ENCODE measurements at places on chromosomes 1 and 21.

DNA sequence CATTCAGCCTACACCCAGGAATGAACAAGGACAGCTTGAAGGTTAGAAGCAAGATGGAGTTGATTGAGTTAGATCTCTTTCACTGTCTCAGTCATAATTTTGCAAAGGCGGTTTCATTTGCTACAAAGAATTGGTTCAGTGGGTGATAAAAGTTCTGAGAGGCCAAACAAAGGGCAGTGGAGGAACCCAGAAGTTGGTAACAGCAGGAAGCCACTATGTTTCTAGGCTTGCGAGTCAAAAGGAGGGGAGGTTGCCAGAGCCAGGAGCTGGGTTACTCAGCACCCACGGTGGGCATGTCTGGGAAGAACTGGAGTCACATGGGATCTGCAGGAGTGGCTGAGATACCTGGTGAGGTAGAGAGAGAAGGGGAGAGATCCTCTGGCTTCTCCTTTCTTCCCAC lies 64.2 kb upstream of the MRPS6 start:
- DNase-seq, result no peak

DNA sequence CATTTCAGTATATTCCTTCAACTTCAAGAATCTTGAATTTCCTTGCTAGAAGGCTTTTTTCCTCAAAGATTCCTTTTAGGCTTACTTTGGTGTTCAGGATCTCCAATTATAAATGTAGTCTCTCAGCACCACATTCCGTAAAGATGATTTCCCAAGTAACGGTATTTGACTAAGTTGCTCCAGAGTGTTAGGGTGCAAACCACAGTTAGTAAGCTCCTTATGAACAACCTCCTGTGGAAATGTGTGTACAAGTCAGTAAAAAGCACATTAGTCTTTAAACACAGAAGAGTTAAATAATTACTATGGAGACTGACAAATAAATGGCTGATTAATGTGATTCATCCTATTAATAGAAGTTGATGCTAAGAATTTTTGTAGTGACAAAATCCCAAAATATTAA lies 10.3 kb downstream of the DONSON start:
- no peak for DNase-seq

- DNase-seq, result no peak
Measured at GRCh38 chr1:89487972-89488371, 36.7 kb upstream of the LRRC8B start.

- DNase-seq, result no peak
Measured at GRCh38 chr1:92029241-92029922, 403 bp upstream of the EPHX4 start.

DNA sequence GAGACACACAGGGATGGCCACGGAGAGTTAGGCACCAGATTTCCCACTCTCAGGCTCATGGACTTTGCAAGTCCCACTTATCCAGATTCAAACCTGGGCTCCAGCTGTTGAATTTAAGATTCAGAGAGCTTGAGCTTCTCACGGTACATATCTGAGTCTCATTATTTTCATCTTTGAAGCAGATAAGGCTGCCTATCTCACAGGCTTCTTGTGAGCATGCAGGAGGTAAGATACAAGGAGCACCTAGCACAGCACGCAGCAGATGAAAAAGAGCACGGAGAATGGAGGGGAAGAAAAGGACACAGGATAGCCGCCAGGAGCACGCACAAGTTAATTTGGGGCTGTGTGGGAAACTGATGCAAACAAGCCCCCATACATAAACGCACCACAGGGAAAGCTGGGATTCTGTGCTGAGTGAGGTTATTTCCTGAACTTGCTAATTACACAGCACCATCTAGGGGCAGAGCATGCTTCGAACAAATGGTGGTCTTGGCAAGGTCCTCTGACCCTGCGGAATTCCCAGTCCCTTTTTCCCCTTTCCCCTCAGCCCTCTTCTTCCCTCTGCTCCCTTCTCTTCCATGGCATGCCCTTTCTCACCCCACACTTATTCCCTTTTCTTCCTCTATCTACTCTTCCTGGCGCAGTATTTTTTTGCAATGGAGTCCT lies 134.7 kb upstream of the VANGL1 start:
- DNase-seq, result no peak

DNA sequence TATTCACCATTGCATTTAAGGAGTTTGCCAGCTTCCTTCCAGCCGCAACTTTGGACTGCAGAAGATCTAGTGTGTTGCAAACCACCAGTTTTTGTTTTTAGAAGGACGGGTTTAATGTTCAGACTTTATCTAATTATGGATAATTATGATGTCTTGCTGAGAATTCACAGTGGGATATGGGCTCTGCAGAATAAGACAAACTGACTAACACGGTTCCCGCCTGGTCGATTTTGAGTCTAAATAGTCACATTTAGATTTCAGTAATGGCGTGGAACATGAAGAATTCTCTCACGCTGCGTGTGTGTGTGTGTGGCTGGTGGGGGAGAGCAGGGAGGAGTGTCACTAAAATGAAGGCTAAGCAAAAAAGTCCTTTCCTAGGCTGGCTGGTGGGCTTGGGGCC lies 48.5 kb upstream of the DMRTB1 start:
- DNase-seq, result no peak
